Epithelial cell of umbilical artery (primary cell): ENCODE measurements at places on chromosomes 11 and 22. TPM values are rescaled to one million over a fixed set of nuclear protein-coding genes. Genes with fewer than 3 reads are reported as not detected.

The PPFIA1 gene
- total RNA-seq, result 25.3 and 27.2 TPM in 2 replicates

The MMP1 gene
- 11.9 and 2,455 TPM in 2 replicates for total RNA-seq

The CCDC87 gene
- total RNA-seq, result under 0.01 and 0.15 TPM in 2 replicates

The OR10A2 gene
- total RNA-seq, result not detected in 2 replicates

The SH3BP1 gene
- total RNA-seq, result 1.3 and 2.4 TPM in 2 replicates

The ANKK1 gene
- not detected in 2 replicates for total RNA-seq

The CADM1 gene
- total RNA-seq, result 13.3 and 20.8 TPM in 2 replicates

The FOSL1 gene
- total RNA-seq, result 12.7 and 20.2 TPM in 2 replicates

The DNAJB7 gene
- total RNA-seq, result not detected in 2 replicates

The MAJIN gene
- total RNA-seq, result not detected in 2 replicates

The OR2AG2 gene
- under 0.01 and 0.15 TPM in 2 replicates for total RNA-seq

The TRPC6 gene
- under 0.01 TPM in 1 of 2 replicates, not detected in the other for total RNA-seq

The BBOX1 gene
- not detected in 2 replicates for total RNA-seq

The PDE2A gene
- total RNA-seq, result 1.4 and 5.5 TPM in 2 replicates

The ENTHD1 gene
- not detected in 2 replicates for total RNA-seq

The PDGFB gene
- total RNA-seq, result 43.6 and 51.0 TPM in 2 replicates

The WNT7B gene
- total RNA-seq, result under 0.01 TPM in 1 of 2 replicates, not detected in the other

The MOGAT2 gene
- not detected in 2 replicates for total RNA-seq

The RASSF10 gene
- total RNA-seq, result under 0.01 TPM in 1 of 2 replicates, not detected in the other

The PLET1 gene
- total RNA-seq, result not detected in 2 replicates

The SPDYC gene
- not detected in 2 replicates for total RNA-seq

The MPZL3 gene
- 14.6 and 20.1 TPM in 2 replicates for total RNA-seq

The MRGPRX3 gene
- not detected in 2 replicates for total RNA-seq

The OR6T1 gene
- not detected in 2 replicates for total RNA-seq

The TRIOBP gene
- total RNA-seq, result 66.9 and 70.8 TPM in 2 replicates

The OR51B4 gene
- not detected in 2 replicates for total RNA-seq

The SCUBE2 gene
- 0.15 and 0.32 TPM in 2 replicates for total RNA-seq

The CRYBB2 gene
- not detected in 2 replicates for total RNA-seq

The SLC22A6 gene
- total RNA-seq, result not detected in 2 replicates

The TMEM132A gene
- total RNA-seq, result 70.5 and 77.8 TPM in 2 replicates

The SLC22A9 gene
- total RNA-seq, result not detected in 2 replicates

The PATE4 gene
- total RNA-seq, result not detected in 2 replicates

The FAM181B gene
- under 0.01 and 0.15 TPM in 2 replicates for total RNA-seq

The TMEM86A gene
- 1.3 and 1.5 TPM in 2 replicates for total RNA-seq

The GRM5 gene
- total RNA-seq, result under 0.01 TPM in 2 replicates

The SLC22A25 gene
- total RNA-seq, result not detected in 2 replicates

The ZNF214 gene
- 1.9 and 3.5 TPM in 2 replicates for total RNA-seq

The PRR33 gene
- total RNA-seq, result not detected in 2 replicates

The TBX10 gene
- not detected in 2 replicates for total RNA-seq

The SYT13 gene
- total RNA-seq, result not detected in 2 replicates

The GPHA2 gene
- total RNA-seq, result not detected in 2 replicates

The CHRM4 gene
- under 0.01 and 0.30 TPM in 2 replicates for total RNA-seq

The MS4A6A gene
- 5.8 and 21.8 TPM in 2 replicates for total RNA-seq

The ZNF70 gene
- 1.9 and 2.3 TPM in 2 replicates for total RNA-seq

The GLB1L2 gene
- 0.32 and 0.76 TPM in 2 replicates for total RNA-seq

The PHF21A gene
- total RNA-seq, result 4.2 and 7.4 TPM in 2 replicates

The CFAP300 gene
- 0.61 TPM in 1 of 2 replicates, not detected in the other for total RNA-seq

The GAB4 gene
- not detected in 2 replicates for total RNA-seq

The KREMEN1 gene
- 0.30 and 0.32 TPM in 2 replicates for total RNA-seq

The FAM180B gene
- total RNA-seq, result not detected in 2 replicates

The OVOL1 gene
- not detected in 2 replicates for total RNA-seq

The OR52I1 gene
- total RNA-seq, result not detected in 2 replicates

The CASP5 gene
- total RNA-seq, result not detected in 2 replicates

The GGTLC3 gene
- not detected in 2 replicates for total RNA-seq

The IFTAP gene
- 40.3 and 45.4 TPM in 2 replicates for total RNA-seq
